ENCODE measurements at places on chromosomes 12 and 14. TPM values are rescaled to one million over a fixed set of nuclear protein-coding genes. Genes with fewer than 3 reads are reported as not detected.

PCNX4 gene
- total RNA-seq, result 35.6 TPM

SMARCD1 gene
- total RNA-seq, result 97.3 TPM

SAMD15 gene
- 0.19 TPM for total RNA-seq

TAOK3 gene
- total RNA-seq, result 16.7 TPM

CCDC175 gene
- total RNA-seq, result not detected
